ENCODE measurements at places on chromosomes 1 and 21.

GRCh38 chr1:162389971-162390370, 8.4 kb downstream of the C1orf226 start:
- no peak for DNase-seq

DNA sequence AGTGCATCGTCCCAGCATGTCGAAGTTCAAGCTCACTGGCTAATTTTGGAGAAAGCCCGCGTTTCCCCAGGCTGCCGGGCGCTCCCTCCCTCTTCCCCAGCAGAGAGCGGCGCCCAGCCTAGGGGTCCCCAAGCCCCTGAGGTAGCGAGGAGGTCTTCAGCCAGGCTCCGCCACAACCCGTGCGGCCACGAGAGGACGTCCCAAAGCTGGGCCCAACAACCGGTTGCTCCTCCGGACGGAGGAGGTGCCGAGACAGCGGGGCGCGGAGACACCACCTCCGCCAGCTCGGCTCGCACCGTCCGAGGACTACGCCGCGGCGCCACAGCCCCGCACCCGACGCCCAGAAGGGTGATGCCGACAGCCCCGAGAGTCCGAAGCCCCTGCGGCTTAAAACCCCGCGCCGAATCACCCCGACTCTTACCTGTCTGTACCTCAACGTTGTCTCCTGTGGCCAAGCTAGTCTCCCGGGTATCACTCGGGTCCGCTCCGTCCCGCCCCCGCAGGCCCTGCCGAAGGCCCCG, at the start of gene DENND2C:
DENND2C (minus strand) TSS at position 488 of the 521 bp plus-strand sequence. CDS start 44,065 bp downstream, outside the sequence.
- no peak for DNase-seq

DNA sequence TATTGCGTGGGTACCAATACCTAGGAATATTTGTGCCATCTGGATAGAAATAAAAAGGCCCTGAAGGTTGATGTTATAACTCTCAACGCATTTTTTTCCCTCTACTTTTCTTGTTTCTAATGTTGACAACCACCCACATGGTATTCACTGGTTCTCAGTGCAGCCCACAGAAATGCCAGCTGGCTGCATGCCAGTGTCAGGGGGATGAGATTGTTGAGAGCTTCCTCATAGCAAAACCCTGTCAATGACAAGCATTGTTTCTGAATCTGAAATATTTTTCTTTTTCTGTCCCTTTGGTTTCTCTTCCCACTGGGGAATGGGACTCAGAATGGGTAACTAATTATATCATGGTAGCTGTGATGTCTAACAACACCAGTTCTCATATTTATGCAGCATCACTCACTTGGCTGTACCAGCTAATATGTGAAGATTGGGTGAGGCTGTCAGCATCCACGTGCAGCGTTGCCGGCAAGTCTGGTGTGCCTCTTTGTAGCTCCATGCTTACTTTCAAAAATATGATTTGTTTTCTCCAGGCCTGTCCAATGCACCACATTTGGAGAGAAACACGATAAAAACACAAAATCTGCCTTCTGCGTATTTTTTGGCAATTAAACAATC, 284.6 kb downstream of the PTBP2 start:
- DNase-seq = no peak

DNA sequence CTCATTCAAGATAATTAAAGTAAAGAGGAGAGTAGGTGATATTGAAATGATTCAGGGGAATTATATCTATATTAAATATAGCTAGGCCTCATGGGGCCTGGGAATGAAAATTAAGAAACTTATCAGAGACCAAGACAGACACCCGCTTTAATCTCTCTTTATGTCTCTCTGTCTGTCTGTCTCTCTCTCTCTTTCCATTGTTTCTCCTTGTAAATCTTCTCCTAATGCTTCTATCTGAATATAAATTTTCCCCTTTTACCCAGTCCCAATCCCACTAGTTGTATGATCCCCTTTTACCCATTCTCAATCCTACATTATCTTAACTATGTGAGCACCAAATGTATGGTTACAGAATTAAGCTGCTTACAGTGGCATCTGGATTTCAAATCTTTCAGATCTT, 61.2 kb downstream of the RGS5 start:
- no peak for DNase-seq

- no peak for DNase-seq
These were observed 86.4 kb upstream of the JUN start for GRCh38 chr1:58870298-58870676.

GRCh38 chr1:155254714-155255242, 505 bp downstream of the ENTREP3 start:
- DNase-seq = no peak

- DNase-seq = no peak
These were observed 42.6 kb downstream of the DNM3 start for GRCh38 chr1:171883849-171884248.

- DNase-seq = no peak
These were observed 5.1 kb downstream of the ATF3 start for GRCh38 chr1:212613440-212614335.

- no peak for DNase-seq
These were observed 50.7 kb downstream of the TM2D1 start for GRCh38 chr1:61674221-61674620.

- no peak for DNase-seq
These were observed 52.6 kb downstream of the CD34 start for GRCh38 chr1:207858281-207858680.

DNA sequence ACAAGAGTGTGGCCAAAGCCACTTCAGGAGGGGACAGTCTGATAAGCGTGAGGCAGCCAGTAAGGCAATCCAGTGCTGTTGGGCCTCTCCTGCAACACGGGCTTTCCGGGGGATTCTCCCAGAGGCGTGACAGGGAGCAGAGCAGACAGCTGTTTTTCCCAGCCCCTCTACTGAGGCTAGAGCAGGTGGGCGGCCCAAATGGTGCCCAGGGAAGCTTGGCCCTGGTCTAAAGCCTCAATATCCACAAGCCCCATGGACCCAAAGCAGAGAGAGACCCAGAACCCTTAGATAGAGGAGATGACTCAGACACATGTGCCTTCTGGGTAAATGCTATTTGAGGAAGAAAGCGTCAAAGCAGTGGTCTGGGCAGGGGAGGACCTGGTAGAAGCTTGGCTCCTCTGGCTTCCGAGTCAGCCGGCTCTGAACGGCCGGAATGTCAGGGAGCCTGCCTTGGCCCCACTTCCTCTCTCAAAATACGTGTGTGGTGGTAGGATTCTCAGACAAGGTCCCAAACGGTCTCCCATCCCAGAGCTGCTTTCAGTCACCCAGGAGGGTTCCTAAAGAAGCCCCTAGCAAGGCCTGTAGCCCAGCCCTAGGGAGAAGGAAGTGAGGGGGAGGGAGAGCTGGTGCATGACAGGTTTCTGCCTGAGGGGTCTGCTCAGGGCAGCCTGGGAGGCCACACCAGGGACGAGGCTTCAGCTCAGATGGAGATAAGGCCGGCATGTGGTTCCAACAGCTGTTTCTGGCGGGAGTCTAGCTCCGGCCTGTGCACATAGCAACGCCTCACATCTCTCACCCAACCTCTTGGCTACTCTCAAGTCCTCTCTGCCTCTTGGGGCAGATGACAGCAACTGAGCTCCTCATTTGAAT, 28.8 kb downstream of the PIK3C2B start:
- no peak for DNase-seq

DNA sequence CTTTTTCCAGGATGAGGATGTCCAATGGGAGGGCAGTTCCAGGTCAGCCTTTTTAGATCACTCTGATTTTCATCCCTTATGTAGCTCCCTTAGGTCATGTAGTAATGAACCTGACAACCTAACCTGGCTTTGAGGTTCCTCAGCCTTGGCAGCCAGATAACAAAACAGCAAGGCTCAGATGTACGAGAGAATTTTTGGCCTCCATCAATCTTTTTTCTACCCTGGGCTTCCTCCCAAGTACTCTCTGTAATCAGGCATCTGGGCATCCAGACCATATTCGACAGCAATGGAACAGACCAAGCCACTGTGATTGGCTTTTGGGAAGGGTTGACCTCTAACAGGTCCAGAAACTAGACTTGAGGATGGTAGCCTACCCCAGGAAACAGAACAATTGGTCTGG, 38.6 kb downstream of the KCNH1 start:
- no peak for DNase-seq

DNA sequence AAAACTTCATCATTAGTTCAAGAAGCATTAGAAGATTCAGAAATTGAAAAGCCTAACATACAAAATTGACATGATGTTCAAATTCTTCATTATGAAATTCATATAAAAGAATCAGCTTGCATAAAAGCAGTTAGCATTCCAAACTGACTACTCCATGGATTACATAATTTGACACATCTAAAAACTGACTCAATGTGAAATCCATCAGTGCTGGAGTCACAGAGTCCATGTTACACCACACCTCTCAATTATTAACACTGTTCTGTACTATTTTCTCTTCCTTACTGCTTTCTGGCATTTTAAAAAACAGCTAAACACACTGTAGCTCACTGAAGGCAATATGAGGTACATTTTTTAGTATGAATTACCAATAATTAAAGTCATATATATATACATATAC, 28.0 kb downstream of the ARHGAP29 start:
- no peak for DNase-seq

DNA sequence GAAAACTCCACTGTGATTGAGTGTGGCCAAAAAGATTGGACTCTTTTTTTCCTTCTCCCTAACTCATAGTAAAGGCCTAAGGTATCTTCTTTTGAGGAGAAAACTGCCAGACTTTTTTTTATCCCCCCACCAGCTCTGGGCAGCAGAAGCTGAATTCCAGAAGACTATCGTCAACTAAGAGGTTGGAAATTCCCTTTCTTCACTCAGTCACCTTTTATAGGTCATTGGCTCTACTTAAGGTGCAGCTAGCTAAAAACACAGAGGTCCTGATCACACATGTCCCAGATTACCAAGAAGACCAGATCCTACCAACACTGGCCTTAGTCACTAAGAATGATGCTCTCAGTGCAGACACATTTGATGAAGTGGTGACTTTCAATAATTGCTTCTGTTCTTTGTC, 1441.2 kb downstream of the PLA2G4A start:
- DNase-seq = no peak

- DNase-seq = no peak
These were observed 440.9 kb upstream of the LRRC7 start for GRCh38 chr1:69126796-69127195.

- no peak for DNase-seq
These were observed 102.3 kb downstream of the RPE65 start for GRCh38 chr1:68347415-68347814.

- no peak for DNase-seq
These were observed 935 bp downstream of the KCNK2 start for GRCh38 chr1:215083383-215083961.

DNA sequence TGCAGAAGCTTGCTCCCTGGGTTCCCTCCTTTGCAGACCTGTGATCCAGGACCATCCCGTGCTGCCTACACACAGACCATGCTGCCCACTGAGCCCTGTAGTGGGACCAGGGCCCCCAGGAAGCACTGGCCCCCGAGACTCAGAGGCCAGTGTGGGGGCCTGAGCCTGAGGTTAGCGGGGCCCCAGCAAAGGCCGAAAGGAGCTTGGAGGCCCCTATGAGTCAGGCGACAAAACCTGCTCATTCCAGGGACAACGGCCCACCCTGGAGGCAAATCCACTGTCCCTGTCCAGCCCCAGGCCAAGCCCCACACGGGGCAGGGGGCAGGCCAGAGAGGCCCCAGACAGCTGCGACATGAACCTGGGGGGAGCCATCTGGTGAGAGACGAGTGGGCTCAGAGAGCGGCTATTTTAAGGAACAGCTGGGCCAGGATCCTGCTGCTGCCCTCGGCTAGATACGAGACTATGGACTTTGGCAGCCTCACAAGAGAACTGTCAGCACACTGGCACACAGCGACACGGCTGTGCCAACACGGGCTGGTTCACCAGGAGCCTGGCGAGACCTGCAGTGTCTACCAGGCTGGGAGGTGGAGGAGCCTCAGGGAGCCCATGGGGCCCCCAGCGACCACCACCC, 74.7 kb downstream of the ARHGEF16 start:
- no peak for DNase-seq

- DNase-seq = no peak
These were observed 7.1 kb upstream of the UBXN10 start for GRCh38 chr1:20178634-20179370.

GRCh38 chr1:82161700-82162141, 361.0 kb downstream of the ADGRL2 start:
- no peak for DNase-seq

DNA sequence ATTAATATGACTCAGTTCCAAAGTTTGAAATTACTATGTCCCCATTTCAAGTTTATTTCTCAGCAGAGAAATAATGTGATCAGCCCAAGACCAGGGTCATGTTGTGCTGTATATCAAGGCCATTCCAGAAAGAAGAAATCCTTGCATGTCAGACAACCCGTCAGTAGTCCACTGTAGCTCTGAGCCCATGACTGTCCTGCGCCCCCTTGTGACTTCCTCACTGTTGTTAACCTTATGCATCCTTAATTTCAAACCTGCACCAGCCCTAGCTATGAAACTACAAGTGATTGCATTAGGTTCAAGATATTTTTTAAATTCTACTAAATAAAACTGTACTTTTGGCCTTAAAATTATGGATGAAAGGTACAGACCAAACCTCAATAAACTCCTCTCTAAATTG, 133.0 kb downstream of the LRRC7 start:
- DNase-seq = no peak

DNA sequence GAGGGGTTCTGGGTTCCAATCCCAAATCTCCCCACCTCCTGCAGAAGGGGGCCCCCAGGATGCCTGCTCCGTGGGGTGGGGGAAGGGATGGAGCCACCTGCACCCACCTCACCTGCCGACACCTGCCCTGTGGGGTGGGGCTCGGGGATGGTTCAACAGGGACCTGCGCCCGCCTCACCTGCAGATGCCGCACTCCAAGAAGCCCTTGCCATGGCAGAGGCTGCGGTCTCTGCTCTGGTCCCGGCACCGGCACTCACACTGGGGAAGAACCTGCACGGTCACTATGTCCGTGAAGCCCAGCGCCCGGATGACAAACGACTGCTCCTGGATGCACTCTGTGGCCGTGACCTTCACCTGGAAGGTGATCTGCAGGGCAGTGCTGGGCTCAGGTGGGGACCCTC, 18.1 kb upstream of the PTTG1IP start:
- no peak for DNase-seq

GRCh38 chr1:212218065-212218464, 67.1 kb upstream of the PPP2R5A start:
- DNase-seq = no peak

- no peak for DNase-seq
These were observed 16.0 kb downstream of the TNFSF4 start for GRCh38 chr1:173191011-173191705.

GRCh38 chr21:10521091-10521598, at the start of gene TPTE:
TPTE (plus strand) TSS chr21:10521583; CDS start chr21:10538724, 17,141 bp downstream.
- DNase-seq = no peak

GRCh38 chr1:51324251-51325010, 5.9 kb downstream of the TTC39A start:
- DNase-seq = no peak

DNA sequence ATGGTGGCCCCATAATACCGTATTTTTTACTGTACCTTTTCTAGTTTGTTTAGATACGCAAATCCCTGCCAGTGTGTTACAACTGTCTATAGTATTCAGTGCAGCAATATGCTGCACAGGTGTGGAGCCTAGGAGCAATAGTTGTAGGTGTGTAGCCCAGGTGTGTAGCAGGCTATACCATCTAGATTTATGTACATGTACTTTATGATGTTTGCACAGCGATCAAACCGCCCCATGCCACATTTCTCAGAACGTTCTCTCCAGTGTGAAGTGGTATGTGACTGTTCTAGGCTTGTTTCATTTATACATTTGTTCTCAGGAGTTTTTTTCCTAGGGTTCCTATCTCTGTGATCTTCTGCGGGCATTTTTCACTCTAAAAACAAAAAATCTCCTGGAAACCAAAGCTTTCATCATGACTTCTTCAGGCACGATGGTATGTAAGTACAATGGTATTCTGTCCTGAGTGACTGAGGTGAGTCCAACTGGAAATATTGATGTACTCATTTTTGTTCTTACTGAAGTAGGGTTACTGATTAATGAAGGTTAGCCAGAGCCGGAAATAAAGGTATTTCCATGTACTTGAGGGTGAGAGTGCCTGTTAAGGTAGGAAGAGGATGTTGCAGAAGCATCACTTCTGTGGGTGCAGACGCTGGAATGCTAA, 153.0 kb downstream of the GABPA start:
- DNase-seq = no peak
